ENCODE measurements at places on chromosomes 2 and 18.

DNA sequence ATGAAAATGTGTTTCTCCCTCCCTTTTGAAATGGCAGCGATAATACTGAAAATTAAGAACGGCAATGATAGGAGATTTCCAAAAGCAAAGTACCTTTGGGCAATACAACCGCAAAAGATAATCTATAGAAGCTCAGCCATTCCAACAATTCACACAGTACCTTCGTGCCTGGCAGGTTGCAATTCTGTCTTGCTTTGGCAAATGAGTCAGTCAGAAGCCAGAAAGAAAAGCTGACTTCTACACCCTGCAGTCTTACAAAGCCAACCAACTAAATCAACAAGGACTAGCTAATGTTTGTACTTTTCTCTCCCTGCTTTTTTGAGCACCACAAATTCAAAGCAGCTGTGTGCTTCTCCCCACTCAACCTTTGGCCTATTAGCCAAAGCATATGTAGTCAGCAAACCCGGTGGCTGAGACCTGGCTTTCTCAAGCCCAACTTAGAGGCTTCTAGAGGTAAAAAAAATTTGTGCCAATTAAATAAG, 25.7 kb upstream of the ID2 start:
- DNase-seq = no peak

- no peak for DNase-seq
Observed at GRCh38 chr2:158823486-158824237, 28.5 kb downstream of the DAPL1 start.

DNA sequence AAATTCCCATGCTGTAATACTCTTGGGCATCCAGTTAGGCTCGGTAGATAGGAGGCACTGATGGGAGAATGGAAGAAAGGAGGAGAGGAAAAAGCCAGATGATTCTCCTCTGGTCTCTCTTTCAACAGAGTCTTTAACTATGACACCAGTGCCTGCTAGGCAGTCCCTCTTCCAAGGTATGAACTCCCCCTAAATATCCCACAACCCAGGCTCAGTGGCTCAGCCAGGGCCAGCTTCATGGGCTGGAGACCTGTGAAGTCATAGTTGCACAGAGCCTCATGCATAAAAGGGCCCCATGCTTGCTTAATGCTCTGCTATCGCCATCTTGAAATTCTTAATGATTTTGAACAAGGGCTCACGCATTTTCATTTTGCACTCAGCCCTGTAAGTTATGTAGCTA, 869.2 kb upstream of the GCFC2 start:
- no peak for DNase-seq

DNA sequence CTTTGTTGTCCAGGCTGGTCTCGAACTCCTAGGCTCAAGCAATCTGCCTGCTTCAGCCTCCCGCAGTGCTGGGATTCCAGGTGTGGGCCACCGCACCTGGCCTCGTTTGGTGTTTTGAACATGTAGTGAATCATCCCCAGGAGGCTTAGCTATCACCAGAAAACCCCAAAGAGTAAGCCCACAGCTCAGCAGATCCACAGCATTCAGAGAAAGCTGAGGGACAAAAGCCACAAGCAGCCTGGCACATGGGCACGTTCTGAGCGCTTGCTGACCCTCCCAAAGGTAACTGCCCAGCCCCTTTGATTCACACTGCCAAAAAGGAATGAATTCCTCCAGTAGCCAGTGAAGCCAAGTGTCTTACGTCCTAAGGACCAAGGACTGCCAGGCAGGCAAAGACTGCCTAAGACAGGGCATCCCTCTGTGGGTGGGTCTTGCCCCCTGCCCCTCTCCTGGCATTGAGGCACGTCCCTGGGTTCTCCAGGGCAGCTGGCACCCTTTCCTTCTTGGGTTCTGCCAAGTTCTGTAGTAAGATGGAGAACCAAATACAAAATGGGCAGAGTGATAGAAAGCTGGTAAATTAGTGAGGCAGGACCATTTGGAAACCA, 31.7 kb downstream of the MBP start:
- no peak for DNase-seq

DNA sequence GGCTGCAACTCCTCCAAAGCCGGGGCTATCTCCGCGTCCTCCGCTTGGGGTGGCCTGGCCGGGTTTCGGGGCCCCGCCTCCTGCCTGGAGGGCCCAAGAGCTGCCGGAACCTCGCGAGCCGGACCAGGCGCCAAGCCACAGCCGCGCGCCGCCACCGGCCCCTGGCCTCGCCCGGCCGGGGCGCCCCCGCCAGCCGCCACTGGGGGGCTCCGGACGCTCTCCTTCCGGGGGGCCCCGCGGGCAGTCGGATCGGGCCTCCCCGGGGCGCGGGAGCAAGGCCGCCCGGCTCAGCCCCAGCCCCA, 17.4 kb upstream of the HAAO start:
- peak; percentile 84 for DNase-seq

- DNase-seq = no peak
Observed at GRCh38 chr18:63213936-63214671, 105.5 kb downstream of the BCL2 start.

DNA sequence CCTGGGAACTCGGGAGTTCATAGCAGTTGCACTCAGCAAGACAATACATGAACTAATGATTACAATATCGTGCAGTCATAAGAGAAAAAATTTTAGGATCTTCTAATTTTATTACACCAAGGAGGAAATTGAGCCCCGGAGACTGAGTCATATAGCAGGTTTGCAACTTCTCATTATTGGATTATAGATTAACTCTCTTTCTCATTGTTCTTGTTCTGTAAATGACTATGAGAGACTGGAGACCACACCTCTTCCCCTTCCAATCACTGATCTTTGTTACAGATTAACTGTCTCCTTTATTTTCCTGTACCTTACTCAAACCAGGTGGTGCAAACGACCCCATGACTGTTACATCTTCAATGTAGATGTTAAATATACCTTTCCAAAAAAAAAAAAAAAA, 435.8 kb upstream of the DDX18 start:
- no peak for DNase-seq

GRCh38 chr2:235957251-235957650, 210.9 kb downstream of the GBX2 start:
- DNase-seq = no peak

DNA sequence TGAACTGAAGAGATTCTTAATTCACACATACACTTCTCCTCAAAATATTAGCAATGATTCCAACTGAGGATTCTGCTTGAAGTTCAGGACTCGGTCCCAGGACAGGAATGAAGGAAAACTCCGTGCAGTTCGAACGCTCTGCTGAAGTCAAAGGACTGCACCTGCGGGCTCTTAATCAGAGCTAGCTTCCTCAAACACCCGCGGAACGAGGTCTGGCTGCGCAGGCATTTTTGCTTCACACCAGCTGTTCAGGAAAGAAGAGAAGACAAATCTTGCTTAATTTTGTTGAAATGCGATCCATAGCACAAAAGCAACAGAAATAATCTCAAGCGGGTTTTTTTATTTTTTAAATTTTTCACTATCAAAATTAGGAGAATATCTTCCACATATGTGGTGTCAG, 175.6 kb downstream of the LAMA1 start:
- no peak for DNase-seq

GRCh38 chr2:136246086-136246669, 128.2 kb upstream of the CXCR4 start:
- DNase-seq = peak; percentile 38

GRCh38 chr18:61957801-61958516, 65.2 kb upstream of the RNF152 start:
- peak; percentile 44 for DNase-seq

GRCh38 chr2:219946529-219946928, 319.1 kb downstream of the SLC4A3 start:
- no peak for DNase-seq

DNA sequence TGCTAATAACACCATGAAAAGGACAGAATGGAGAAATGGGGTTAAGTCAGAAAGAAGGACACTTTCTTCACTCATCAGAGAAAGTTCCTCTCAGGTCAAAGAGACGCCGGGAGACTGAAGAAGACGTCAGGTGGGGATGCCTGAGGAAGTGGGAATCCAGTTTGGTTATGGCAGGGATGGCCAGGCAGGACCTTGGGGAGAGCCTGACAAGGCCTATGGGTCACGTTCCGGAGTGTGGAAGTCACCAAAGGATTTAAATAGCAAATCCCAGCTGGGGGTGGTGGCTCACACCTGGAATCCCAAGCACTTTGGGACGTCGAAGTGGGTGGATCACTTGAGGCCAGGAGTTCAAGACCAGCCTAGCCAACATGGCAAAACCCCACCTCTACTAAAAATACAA, 432.7 kb upstream of the SMIM21 start:
- no peak for DNase-seq
